ENCODE measurements at places on chromosomes 11 and 22.

GRCh38 chr11:118895093-118896039 lies 11.7 kb downstream of the CXCR5 start:
- peak; percentile 71 for DNase-seq

GRCh38 chr11:2376751-2377451 lies at the start of gene CD81:
CD81 (plus strand) TSS chr11:2377310; CDS start chr11:2377550, 240 bp downstream.
- peak; percentile 59 for DNase-seq

DNA sequence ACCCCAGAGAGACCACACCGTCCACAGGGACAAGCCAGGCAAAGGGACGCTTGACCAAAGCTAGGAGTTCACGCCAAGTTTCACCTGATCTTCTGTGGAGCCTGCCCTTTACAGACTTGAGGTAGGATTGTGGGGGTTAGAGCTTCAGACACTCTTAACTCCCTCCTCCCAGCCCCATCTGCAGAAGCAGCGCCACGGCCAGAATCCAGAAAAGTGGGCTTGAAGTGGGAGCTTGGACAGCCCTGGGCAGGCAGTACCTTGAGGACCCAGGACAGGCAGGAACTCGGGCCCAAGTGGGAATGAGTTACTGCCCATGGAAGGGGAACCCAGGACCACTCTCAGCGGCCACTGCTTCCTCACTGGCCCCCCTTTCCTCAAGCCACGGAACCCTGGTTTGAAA lies 695.9 kb downstream of the TBC1D22A start:
- DNase-seq = no peak

DNA sequence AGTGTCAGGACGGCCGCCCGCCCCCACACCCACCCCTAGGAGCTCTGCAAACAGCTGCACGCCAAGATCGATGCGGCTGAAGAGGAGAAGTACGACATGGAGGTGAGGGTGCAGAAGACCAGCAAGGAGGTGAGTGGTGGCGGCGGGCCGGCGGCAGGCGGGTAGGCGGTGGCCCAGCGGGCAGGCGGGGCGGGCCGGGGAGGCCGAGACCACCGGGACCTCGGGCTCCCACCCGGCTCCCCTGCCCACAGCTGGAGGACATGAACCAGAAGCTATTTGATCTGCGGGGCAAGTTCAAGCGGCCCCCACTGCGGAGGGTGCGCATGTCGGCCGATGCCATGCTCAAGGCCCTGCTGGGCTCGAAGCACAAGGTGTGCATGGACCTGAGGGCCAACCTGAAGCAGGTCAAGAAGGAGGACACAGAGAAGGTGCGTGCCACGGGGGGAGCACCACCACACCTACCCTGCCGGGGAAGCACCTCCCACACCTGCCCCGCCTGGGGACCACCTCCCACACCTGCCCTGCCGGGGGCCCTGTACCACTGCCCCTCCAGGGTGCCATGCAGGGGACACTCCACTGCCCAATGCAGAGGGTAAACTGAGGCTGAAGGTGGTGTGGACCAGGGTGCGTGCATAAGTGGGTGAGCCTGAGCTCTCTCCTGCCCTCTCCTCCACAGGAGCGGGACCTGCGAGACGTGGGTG lies 2.1 kb downstream of the TNNI2 start:
- no peak for DNase-seq

DNA sequence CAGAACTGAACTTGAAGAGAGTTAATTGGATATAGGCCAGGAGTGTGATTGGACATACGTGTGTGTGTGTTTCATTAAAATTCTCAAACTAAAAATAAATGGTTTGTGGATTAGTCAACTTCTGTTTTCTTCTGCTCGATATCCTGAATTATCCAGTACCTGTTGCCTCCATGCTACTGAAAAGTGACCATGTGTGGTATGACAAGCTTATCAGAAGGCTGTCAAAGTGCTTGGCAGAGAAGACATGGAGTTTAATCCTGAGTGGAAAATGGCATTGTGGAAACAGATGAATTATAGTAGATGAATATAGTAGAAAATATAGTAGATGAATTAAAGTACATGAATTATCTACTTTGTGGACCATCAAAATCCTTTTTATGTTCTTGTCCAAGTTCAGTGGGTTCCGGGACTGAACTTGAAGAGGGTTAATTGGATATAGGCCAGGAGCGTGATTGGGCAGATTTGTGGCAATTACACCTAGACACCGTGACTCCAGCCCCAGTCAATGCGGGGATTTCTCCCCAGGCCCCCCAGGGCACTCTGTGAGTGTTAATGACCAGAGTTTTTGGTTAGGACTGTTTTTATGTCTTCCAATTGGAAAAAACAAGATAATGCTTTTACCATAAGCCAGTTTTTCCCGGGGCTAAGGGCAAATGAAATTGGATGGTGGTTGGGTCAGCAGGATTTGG lies 30.1 kb downstream of the GRAMD1B start:
- no peak for DNase-seq

- no peak for DNase-seq
Observed at GRCh38 chr11:93541884-93542810, 1.0 kb downstream of the SMCO4 start.

GRCh38 chr11:65427691-65428577 lies 5.3 kb downstream of the NEAT1 start:
- peak; percentile 28 for DNase-seq

GRCh38 chr11:46352063-46352841 lies 5.0 kb downstream of the DGKZ start:
- DNase-seq = peak; percentile 62

Data from T-helper 2 cell (primary cell).